ENCODE measurements at places on chromosomes 7 and 10. TPM values are rescaled to one million over a fixed set of nuclear protein-coding genes. Genes with fewer than 3 reads are reported as not detected.

TCAF2 gene
- 0.03 TPM for total RNA-seq

CUZD1 gene
- total RNA-seq: 0.74 TPM

CPA1 gene
- not detected for total RNA-seq

GDF2 gene
- 0.19 TPM for total RNA-seq

HOXA3 gene
- not detected for total RNA-seq

INTS1 gene
- total RNA-seq: 76.7 TPM

IGF2BP3 gene
- total RNA-seq: 242 TPM

CLCN1 gene
- total RNA-seq: not detected

THSD7A gene
- total RNA-seq: 0.22 TPM

REEP3 gene
- 25.9 TPM for total RNA-seq

MYL10 gene
- total RNA-seq: not detected

CYP2C8 gene
- total RNA-seq: 2.8 TPM

CYP3A7 gene
- total RNA-seq: not detected

PNLIPRP1 gene
- total RNA-seq: not detected

VWA2 gene
- 0.09 TPM for total RNA-seq

UBE2H gene
- 114 TPM for total RNA-seq

AKR1C2 gene
- total RNA-seq: 1.8 TPM

GRM3 gene
- 13.6 TPM for total RNA-seq

CRTAC1 gene
- total RNA-seq: 0.77 TPM

BHLHA15 gene
- 4.8 TPM for total RNA-seq

ZNF511 gene
- 34.4 TPM for total RNA-seq

MACC1 gene
- 7.2 TPM for total RNA-seq

SNCG gene
- total RNA-seq: not detected

COL13A1 gene
- 1.3 TPM for total RNA-seq

GATA3 gene
- not detected for total RNA-seq

SFRP4 gene
- not detected for total RNA-seq

LBX1 gene
- not detected for total RNA-seq

CTAGE4 gene
- total RNA-seq: 1.1 TPM
